ENCODE measurements at places on chromosomes 6 and 20.

GRCh38 chr6:34543421-34543820 lies 12.7 kb downstream of the SPDEF start:
- no peaks in the 10 kb centered on the region for H3K4me1 ChIP-seq
- no peak overlapping the region for H3K4me3 ChIP-seq
- H3K27me3 ChIP-seq: no peaks in the 10 kb centered on the region

DNA sequence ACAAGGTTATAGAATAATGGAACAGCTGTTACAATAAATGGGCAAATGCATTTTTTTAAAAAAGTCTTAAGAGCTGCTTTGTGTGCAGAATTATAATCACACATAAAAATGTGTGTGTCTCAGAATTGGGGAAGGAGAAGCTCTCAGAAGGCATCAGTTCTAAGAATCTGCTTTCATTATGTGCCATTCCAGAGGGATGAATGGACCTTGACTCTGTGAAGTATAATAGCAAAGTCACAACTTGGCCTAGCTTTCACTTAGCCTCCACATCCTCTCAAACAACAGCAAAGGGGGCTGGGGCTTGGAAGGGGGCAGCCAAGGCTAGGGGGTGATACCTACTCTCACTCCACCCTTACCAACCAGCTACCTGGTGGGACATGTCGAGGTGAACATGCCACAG lies 265.0 kb downstream of the CDC5L start:
- peaks cover 34% of the 10 kb centered on the region for H3K4me1 ChIP-seq
- H3K27ac ChIP-seq: no peak overlapping the region
- peak; percentile 47 for DNase-seq
- no peaks in the 10 kb centered on the region for H3K27me3 ChIP-seq
- H3K4me3 ChIP-seq: no peak overlapping the region

DNA sequence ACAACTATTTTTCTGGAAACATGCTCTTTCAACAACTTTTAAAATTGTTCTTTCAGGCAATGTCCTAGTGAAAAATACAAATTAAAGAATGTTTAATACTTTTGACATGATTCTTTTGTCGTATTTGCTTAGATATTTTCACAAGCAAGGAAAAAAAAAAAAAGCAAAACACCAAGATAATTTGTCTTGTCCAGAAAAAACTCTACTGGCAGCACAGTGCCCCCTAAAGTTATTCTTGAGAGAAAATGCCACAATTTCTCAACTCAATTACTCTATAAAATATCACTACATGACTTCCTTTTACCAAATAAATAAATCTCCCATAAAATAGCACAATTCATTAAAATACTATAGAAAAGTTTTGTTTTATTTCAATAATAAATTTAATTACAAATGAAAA lies 652.5 kb upstream of the EPHA7 start:
- no peak for DNase-seq
- H3K27me3 ChIP-seq: no peaks in the 10 kb centered on the region
- H3K36me3 ChIP-seq: no peaks in the 10 kb centered on the region
- H3K4me1 ChIP-seq: no peaks in the 10 kb centered on the region
- no peak overlapping the region for H3K4me3 ChIP-seq

- no peaks in the 10 kb centered on the region for H3K36me3 ChIP-seq
- no peak overlapping the region for H3K27ac ChIP-seq
- DNase-seq: no peak
- H3K4me3 ChIP-seq: no peak overlapping the region
- no peaks in the 10 kb centered on the region for H3K27me3 ChIP-seq
- H3K4me1 ChIP-seq: peaks cover 3% of the 10 kb centered on the region
These were observed 17.1 kb upstream of the IGF2R start for GRCh38 chr6:159951772-159952171.

Data from trophoblast cell (in vitro differentiated cells and primary cell).